ENCODE measurements at places on chromosomes 2 and 18.

- DNase-seq: no peak
These were observed 430.6 kb downstream of the TMX3 start for GRCh38 chr18:68284236-68284780.

DNA sequence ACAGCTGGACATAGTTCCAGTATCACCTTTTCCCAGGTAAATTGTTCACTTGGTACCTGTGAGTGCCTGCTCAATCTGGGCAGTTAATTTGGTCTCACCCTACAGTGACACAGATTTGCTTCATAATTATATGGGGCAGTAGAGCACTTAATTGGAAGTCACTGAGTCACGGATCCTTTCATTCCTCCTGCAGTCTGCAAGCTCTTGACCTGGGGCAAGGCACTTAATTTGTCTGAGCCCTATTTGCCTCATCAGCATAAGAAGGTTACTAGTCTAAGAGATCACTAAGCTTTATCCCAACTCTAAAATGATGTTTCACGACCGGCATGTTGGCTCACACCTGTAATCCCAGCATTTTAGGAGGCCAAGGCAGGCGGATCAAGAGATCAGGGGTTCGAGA is 8.9 kb downstream of the FBXO36 start:
- no peak for DNase-seq

- peak; percentile 64 for DNase-seq
These were observed 15.7 kb downstream of the GPR35 start for GRCh38 chr2:240640939-240641338.

DNA sequence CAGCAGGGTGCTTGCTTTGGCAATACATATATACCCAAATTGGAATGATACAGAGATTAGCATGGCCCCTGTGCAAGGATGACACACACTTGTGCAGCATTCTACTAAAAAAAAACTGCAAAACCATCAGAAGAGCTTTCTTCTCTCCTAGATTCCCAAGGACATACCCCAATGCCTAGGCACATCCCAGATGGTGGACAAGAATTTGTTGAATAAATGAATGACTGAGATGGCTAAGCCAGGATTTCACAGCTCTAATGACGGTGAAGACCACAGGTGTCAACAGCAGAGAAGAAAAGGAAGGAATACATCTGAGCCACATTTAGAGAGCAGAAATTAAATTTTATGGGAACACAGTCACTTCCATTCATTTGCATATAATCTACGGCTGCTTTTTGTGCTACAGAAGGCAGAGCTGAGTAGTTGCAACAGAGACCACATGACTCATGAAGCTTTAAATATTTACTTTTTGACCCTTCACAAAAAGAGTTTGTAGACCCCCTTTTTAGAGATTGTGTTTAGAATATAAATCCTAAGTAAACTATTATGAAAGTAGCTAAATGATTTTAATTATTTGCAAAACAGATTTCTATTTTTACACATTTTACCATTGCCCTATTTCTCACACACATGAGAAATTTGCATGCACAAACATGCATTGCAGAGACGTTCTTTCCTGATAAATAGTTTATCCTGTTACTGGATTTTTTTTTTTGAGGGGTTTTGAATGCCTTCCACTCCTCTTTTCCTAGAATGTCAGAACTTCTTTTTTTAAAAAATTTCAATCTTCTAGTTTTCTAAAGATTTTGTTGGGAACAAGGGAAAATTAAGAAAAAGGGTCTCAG is 119.0 kb downstream of the PMAIP1 start:
- no peak for DNase-seq

- DNase-seq: no peak
These were observed 34.7 kb upstream of the DTNB start for GRCh38 chr2:25707927-25708590.

DNA sequence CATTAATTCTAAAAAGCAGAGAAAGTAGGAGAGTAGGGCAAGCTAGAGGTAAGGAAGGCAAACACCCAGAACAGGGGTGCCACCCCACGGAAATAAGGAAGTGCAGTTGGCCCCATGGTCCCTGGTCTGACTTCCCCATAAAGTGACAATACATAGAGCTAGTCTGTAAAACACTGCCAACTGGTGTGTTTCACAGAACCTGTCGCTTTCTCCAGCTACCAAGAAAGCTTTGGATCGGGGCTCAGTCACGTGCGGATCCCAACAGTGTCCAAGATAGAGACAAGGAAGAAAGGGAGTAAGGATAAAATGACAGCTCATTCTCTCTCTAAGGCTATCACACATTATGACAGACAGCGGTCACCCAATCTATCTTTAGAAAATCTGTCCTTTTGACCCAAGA is 36.4 kb downstream of the TBC1D8 start:
- no peak for DNase-seq

GRCh38 chr2:240230291-240230931 is 90.0 kb upstream of the OTOS start:
- DNase-seq: no peak

DNA sequence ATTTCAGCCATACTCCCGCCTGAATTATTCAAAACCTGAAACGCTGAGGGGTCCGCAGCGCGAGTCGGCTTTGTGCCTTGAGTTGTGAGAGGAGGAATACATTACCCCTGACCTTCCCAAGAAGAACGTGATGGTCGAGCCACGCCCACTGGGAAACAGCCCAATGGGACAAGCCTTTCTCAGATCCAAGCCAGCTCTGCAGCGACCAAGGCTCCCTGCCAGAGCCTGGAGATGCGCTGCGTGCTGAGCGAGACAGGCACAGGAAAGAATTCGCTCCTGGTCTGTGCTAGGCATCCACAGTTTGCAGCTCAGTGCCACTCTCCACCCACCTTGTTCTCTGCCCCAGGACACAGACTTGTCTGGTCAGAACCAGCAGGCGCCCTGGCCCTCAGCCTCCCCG is 74.1 kb upstream of the GLI2 start:
- DNase-seq: no peak

DNA sequence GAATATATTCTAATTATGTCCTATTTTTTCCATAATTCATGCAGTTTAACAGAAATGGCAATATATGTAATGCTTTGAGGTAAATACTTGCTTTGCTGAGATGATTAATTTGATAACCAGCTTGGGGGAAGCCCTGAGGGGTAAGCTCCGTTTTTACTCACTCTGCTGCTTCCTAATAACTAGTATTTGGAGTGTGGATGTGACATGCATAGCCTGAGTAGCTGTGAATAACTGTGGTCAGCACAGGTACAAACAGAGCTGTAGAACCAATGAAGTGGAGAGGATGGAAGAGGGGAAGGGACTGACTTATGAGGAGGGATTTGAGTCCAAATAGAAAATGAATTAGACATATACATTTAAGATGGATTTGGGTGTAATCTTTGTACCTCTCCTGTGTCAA is 1495.5 kb upstream of the DDX18 start:
- DNase-seq: no peak

DNA sequence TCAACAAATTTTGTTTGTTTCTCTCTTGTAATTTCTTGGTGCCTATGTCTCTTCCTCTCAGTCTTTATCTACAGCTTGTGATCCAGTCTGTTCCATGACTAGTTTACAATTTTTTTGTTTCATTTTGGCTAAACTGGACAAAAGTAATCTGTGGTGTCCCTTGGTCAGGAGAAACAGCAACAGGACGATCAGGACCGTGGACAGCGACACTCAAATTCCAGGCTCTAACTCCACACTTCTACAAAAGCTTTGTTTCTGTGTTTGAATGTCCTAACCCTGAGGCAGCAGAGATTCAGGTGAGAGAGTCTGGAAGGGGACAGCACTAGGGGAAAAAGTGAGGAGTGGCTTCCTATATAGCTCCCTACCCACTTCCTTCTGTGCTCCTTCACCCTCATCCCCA is 593.3 kb upstream of the FANCL start:
- no peak for DNase-seq

GRCh38 chr18:25167612-25168410 is 184.2 kb downstream of the ZNF521 start:
- DNase-seq: no peak

- DNase-seq: no peak
These were observed 12.8 kb upstream of the KIAA2012 start for GRCh38 chr2:202060218-202060617.

- DNase-seq: no peak
These were observed 94.3 kb downstream of the NFATC1 start for GRCh38 chr18:79489899-79490625.

DNA sequence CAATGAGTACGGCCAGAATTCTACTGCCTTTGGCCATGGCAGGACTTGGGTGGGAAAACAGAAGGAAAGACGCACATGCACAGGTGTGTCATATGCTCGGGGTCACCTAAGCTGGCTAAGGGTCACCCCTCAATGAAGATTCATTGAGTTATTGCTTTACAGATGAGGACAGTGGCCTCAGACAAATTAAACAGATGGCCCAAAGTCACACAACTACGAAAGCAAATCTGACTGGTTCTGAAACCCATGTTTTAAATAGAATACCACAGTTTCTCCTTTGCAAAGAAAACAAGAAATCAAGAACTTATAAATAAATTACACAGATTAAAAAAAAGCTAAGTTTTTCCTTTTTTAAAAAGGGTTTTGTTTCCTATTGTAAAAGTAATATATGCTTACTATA is 70.5 kb downstream of the ID2 start:
- DNase-seq: no peak

All from hepatic stellate cell (primary cell).